NCI-H510A (cell line): ENCODE measurements at places on chromosomes 12 and 14.

GRCh38 chr14:105711044-105711620, 184.7 kb downstream of the TMEM121 start:
- no peak for DNase-seq

GRCh38 chr12:16359512-16360491, 12.4 kb downstream of the MGST1 start:
- DNase-seq, result no peak

GRCh38 chr14:68897559-68898155, 81.4 kb downstream of the ACTN1 start:
- no peak for DNase-seq

DNA sequence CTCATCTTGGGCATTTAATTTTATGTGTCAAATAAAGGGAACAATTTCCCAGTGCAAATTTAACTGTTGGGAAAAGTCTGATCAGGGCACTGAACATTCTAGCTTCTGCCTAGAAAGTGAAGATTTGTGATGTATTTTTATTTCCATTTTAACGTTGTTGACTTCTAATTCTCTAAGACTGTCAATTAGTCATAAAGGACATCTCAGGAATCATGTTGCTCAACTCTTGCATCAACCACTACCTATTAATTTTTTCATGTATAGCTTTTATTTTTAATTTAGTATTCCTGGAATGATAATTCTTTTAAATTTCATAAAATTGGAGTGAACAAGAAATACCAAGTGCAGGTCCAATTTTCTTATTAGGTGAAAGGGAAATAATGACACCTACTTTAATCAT, 87.9 kb upstream of the METAP2 start:
- DNase-seq, result no peak

DNA sequence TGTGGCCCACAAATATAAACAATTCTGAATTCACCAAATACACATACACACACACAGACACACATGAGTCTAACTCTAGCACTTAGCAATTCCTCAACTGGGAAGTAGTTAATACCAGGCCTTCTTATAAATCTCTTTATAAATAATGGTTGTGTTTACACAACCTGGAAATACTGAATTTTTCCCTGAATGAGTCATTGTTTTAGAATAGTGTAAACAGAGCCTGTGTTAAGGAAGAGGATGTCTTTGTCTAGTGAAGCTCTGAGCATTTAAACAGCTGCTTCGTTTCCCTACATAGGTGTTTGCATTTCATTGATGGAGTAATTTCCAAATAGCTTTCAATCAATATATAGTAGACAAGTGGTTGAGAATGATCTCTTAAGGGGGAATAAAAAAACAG, 218.8 kb downstream of the BTG1 start:
- peak; percentile 24 for DNase-seq

- DNase-seq, result no peak
These were observed 36.4 kb downstream of the BBS10 start for GRCh38 chr12:76311796-76312195.

DNA sequence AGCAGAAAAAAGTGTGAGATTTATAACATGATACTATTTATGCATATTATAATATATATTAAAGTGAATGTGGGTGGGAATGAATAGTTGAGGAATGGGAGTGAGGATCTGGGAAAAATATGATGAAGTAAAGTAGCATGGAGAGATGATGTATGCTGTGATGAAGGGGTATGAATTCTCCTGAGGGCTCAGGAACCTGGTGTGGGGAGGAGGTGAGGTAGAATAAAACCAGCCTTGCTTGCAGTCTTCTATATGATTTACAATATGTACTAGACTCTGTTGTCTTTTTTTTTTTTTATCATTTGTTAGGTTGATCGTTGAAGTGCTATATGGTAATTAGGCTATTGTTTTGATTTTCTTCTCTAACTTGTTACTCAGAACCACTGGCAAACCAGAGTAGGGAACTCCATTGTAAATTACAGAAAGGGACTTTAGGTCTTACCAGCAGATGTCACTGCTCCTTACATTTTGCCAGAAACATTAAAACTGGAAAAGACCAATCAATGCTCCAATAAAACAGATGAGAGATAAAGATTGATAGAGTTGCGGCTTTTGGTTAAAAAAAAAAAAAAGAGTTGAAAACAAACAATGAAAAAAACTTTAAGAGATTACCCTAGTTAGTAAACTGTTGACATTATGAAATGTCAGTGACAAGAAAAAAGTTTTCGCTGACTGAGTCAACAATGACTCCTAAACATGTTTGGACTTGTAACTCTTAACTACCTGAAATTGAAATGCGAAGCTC, 39.9 kb downstream of the ATL1 start:
- peak; percentile 10 for DNase-seq

DNA sequence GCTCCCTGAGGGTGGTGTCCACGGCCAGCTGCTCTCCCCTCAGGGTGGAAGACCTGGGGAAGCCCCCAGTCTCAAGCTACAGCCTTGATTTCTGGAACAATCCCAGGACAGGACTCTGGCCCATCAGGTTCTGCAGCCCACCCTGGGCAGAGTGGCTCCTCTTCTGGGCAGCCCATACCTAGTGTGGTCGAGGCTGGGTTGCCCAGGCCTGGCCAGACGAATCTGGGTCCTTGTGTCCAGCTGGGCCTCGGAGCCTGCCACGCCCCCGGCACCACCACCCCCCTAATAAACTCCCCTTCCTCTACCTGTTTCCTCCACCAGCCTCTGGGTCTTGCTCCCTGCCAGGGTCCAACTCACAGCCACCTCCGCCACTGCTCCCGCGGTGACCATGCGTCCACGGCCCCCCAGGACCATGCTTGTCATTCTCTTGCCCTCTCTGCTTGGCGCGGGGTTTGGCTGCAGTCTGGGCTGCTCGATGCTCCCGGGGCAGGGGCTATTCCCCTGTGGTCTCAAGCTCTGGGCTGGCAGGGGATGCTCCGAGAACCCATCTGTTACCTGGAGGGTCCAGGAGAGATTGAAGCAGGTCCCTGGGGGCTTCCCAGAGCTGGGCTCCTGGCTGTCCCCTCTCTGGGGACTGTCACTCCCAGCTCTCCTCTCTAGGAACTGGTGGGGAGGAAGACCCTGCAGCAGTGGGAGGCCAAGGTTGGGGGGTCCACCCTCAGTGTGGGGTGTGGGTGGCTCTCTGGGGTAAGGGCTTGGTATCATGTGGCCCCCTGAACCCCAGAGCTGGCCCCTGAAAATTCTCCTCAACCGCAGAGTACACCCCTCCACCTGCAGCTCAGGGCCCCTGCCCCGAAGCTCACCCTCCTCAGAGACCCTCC, 8.7 kb upstream of the GPR132 start:
- no peak for DNase-seq

DNA sequence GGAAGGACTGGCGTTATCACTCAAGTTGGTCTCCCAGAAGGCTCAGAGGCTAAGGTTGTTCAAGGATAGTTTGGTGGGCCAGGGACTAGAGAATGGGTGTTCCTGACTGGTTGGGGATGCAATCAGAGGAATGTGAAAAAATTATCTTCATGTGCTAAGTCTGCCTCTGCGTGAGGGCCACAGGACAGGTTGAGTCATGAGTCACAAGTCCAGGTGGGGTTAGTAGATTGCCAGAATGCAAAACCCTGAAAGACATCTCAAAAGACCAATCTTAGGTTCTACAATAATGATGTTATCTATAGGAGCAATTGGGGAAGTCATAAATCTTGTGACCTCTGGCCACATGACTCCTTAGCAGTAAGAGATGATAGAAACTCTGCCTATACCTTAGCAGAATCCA, 220.1 kb upstream of the EEA1 start:
- DNase-seq, result no peak

DNA sequence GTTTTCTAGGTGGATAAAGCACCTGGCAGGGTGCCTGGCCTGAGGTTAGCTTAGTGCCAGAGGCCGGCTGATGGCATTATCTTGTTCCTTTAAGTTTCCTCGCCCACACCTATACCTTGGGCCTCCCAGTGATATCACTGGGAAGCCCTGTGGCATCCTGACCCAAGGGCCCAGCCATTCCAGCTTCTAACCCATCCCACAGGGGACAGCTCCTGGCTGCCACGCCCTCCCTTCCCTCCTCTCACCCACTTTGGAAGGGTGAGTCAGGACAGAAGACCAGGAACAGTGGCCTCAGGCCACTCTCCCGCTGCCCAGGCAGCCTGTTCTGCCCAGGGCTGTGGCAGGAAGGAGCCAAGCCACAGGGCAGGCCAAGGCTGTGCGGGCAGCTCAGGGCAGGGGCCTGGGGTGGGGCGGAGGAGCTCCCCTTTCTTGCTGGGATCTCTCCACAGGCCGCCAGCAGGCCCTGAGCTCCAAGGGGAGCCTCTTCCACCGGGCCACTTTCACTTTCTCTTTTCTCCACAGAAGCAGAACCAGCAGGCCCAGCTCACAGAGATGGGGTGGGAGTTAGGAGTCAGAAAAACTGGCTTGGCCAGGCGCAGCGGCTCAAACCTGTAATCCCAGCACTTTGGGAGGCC, 75.1 kb downstream of the IRF2BPL start:
- no peak for DNase-seq

DNA sequence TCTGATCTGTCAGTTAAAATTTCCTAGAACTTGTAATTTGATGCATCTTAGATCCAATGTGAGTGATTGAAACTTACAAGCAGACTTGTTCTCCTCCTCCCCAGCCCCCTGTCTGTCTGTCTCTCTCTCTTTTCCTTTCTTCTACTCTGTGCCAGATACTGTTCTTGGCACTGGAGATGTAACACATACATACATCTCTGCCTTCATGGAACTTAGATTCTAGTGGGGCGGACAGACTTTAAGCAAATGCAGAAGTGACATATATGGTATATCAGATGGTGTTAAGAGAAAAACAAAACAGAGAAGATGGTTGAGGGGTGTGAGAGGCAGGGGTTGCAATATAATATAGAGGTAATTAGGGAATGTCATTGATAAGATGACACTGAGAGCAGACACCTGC, 6.6 kb downstream of the CHST11 start:
- no peak for DNase-seq

DNA sequence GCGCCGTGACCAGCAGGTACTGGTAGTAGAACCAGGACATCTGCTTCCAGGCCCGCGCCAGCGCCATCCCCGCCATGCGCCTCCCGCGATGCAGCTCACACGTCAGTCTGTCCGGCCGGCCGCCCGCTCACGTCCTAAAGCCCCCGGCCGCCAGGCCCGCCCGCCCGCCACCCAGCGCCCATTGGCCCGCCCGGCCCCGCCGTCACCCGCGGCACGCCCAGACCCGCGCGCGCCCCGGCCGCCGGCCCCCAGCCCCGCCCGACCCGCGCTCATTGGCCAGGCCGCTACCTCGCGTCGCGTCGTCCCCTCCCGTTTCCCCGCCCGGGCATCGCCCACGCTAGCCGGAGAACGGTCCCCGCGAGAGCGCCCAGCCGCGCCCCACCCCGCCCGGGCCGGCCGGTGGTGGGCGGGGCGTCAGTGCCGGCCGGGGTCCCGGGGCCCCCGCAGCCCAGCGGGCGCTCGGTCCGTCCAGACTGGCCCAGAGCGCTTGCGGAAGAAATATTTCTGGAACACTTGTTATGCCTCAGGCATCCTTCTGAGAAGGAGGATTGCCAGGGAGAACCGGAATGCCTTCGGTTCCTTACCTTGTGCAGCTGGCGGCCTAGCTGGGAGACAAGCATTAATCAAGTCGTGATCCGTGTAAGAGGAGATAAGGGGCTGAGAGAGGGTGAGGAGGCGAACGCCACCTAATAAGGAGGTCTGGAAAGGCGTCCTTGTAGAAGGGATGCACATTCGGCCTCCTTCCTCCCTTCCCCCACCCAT, at the start of gene SPTSSA:
SPTSSA (minus strand) TSS at position 109 of the 762 bp plus-strand sequence; CDS start at position 76, 33 bp downstream.
- DNase-seq, result peak; percentile 89

DNA sequence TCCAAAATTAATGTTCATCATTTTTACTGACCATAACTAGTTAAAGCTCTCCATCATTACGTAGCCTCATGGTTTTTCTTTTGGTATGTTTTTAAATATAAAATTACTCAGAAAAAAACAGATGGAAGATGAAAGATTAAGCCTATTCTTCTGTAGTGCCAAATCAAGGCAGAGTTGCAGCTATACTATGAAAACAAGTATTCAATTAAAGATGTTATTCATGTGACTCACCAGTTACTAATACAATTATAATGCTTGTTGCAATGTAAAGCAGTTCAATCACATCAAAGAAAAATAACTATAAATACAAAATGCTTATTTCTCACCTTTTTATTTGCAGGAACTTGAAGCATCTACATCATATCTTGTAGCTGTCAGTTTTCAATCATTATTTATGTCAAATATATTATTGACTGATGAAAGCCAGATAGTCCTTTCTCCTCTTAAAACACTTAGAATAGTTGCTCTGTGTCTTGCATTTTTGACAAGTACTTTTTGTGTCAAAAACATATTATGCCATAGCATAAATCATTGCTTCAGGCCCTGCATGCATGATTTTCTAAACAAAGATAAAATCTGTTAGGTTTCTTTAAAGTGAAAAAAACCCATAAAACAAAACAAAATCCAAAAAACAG, 36.0 kb upstream of the TRHDE start:
- DNase-seq, result no peak

GRCh38 chr14:33796356-33796755, 154.5 kb downstream of the EGLN3 start:
- no peak for DNase-seq
